ENCODE measurements at places on chromosomes 11 and 22.

GRCh38 chr22:29330753-29331152, 15.3 kb upstream of the RASL10A start:
- DNase-seq, result no peak

- no peak for DNase-seq
Observed at GRCh38 chr11:37108436-37109285, 510.6 kb upstream of the RAG2 start.

DNA sequence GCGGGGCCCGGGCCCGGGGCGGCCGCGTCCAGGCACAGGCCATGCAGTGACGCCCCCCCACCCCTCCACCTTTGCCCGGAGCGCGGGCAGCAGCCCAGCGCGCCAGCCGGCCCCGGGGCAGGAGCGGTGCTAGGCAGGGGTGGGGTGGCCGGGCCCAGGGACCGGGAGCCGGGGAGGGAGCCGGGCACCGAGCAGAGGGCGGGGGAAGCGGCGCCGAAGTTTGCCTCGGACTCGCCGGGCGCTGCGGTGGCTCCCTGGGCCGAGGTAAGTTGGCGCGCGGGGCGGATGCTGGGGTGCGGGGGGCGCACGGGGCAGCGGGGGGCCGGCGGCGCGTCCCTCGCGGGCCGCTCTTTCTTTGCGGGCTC, 332 bp downstream of the TEAD1 start:
- no peak for DNase-seq

DNA sequence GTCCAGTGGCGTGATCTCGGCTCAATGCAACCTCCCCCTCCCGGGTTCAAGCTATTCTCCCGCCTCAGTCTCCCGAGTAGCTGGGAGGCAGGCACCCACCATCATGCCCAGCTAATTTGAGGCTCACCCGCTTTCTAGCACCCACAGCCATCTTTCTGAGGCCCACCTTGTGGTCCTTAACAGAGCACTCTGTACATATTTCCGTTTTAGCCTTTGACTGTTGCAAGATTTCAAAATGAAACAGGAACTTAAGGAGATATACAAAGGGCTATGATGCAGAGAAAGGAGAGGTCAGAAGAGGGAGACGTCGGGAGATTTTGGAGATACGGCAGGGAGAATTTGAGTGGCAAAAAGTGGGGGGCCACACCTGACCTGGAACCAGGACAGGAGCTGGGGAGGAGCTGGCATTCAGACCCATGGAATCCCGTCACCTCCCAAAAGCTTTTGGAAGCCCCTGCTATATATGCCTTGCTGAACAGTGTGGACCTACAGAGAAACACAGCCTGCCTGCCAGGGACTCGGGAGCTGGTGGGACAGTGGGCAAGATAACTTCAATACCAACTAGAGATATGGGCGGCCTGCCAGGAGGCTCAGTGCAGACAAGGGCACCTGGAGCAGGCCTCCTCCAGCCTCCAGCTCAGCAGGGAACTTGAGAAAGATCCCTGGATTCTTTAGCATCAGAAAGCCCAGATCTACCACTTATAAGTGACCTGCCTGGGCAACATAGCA, 8.0 kb upstream of the CLCF1 start:
- no peak for DNase-seq

DNA sequence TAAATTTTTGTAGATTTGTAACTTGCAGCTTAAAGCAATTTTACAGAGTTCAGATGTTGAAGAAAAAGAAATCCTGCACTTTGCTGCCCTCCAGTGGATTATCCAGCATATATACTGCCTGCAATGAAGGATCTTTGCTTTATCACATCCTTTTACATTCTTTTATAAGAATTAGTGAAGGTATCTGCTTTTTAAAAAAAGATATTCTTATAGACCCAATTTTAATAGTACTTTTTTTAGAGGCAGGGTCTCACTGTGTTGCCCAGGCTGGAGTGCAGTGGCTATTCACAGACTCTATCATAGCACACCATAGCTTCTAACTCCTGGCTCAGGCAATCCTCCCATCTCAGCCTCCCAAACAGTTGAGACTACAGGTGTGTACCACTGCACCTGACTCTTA, 60.7 kb downstream of the TTC17 start:
- DNase-seq, result peak; percentile 23

- DNase-seq, result no peak
Observed at GRCh38 chr11:122666743-122667142, 11.2 kb downstream of the UBASH3B start.

Measured in hippocampal formation (tissue), 2 donors.